Activated naive CD4-positive, alpha-beta T cell (primary cell): ENCODE measurements at places on chromosomes 5 and 9.

- no peak for DNase-seq
Measured at GRCh38 chr9:7075154-7075553, 317.4 kb downstream of the KDM4C start.

- DNase-seq, result no peak
Measured at GRCh38 chr9:81461196-81461595, 228.2 kb downstream of the TLE1 start.

DNA sequence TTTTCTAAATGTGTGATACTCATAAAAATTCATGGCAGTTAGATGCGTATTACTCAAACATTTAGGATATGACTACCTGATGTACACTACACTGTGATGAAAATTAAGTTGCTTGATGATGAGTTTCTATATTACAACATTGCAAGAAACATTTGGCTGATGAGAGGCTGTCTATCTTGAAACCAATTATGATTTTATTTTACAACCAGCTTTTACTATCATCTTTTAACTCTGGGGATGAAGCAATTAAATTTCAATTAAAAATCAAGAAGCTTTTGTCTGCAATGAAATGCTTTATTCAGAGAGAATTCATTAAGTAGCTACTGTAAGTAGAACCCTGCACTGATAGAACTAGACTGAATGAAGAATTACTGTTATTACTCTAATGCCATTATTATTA is 500.4 kb downstream of the KCTD16 start:
- no peak for DNase-seq

DNA sequence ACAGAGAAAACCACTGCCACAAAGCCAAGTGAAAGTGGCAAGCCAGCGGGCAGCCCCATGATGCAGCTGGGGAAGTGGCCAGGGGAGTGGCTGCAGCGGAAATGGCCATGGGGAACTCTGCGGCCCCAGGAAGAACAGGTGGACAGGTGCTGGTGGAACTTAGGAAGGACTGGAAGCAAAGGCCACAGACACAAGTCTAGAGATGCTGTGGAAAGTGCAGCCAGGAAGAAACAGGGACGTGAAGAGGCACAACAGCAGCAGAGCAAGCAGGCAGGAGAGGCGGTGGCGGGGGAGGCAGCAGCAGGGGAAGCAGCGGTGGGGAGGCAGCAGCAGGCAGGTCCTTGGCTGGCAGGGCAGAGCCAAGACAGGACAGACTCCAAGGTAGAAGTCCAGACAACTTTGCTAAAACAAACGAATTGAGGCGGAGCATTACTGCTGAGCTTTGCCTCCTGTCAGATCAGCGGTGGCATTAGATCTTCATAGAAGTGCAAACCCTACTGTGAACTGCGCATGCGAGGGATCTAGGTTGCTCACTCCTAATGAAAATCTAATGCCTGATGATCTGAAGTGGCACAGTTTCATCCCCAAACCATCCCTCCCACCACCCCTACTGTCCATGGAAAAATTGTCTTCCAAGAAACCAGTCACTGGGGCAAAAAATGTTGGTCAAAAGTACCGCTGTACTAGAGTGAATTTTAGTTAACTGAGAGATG is 11.8 kb downstream of the SURF6 start:
- no peak for DNase-seq

GRCh38 chr5:107395632-107396350 is 274.9 kb downstream of the EFNA5 start:
- DNase-seq, result no peak

- DNase-seq, result no peak
Measured at GRCh38 chr5:76250463-76250862, 152.6 kb upstream of the IQGAP2 start.

DNA sequence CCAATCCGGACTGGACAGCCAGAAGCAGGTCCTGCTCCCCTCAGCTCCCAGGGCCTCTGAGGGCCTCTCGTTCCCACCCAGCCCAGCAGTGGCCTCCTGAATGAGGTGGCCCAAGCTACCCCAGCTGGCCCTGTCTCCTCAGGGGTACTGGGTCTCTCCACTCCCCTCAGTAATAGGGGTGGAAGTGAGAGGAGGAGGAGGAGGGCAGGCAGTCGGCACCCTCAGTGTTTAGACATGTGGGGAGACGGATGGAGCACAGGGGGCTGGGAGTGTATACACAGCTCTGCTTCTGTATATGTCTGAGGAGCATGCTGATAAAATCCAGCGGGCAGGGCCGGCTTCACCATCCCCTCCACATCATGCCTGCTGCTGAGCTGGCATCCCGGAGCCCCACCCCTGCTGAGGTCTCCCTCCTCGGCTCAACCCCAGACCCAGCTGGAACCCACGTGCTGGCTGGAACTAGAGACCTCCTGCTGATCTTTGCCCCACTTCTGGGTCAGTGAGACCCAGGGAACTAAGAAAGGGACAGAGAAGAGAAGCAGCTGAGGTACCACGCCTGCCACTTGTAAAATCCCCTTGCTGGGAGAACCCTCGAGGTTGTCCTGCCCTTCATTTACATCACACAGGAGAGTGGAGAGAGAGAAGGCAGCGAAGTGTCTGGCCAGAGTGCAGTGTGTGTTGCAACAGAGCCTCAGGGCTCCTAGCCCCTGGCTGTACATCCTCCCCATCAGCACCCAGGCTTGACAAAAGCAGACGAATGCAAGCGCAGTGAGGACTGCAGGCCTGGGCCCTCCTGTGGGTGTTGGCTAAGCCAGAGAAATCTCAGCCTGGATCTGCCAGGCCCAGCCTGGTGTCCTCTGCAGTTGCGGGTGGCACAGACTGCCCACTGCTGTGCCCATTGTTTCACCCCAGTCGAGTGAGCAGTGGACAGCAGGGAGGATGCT is 77.5 kb downstream of the PSD2 start:
- no peak for DNase-seq

- DNase-seq, result no peak
Measured at GRCh38 chr9:72542917-72543316, 21.5 kb downstream of the TMC1 start.

GRCh38 chr5:88675708-88676636 is 207.0 kb downstream of the MEF2C start:
- DNase-seq, result no peak

DNA sequence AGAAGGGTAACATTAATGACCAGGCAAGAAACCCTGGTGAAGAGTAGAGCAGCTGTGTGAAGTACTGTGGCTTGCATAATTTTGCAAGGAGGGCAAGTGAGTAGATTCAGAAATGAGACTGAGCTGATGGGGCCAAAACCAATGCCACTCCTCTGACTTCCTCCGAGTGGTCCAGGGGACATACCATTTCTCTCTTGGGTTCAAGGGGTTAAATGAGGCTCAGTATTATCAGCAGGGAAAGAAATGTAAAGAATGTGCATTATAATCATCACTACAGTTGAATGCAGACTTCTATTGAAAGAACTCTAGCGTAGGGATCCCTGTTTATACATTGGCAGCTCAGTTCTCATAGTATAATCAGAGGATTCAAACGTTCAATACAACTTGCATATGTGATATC is 9.9 kb downstream of the POLR3G start:
- no peak for DNase-seq

GRCh38 chr5:103258368-103258956 is at the start of gene MACIR:
Gene MACIR, plus strand, starts transcription at chr5:103258763. Its CDS starts 17,157 bp downstream, at chr5:103275920.
- peak; percentile 88 for DNase-seq

- DNase-seq, result no peak
Measured at GRCh38 chr9:93287189-93287552, 103.2 kb downstream of the WNK2 start.

- DNase-seq, result no peak
Measured at GRCh38 chr5:177428574-177429217, 2.2 kb downstream of the GRK6 start.

DNA sequence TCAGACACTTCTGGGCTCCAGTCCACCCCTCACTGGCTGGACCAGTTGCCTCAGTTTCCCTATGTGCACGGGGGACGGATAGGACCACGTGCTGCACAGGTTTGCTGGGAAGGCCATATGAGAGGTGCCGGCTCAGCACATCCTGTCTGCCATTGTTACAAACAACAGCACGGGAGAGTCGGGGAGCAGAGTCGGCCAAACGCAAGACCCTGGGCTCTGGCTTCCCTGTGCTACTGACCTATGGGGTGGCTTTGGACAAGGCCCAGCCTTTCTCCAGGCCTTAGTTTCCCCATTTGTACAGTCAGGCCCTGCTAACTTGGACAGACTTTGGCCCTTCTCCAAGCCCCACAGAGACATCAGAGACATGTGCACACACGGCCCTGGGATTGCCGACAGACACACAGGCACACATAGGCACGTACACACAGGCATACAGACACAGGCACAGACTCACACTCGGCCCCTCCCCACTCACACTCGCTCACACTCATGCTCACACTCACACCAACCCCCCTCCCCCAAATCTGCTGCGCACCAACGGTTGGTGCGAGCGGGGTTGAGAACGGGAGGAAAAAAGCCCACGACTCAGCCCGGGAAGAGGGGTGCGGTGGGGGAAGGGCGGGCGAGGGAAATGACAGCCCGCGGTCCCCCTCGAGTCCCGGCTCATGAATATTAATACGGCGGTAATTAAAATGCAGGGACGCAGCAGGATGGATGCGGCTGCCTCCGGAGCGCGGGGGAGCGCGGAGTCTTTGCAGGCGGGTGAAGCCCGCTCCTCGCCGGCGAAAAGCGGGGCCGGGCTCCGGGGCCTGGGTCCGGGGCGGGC is 133.0 kb downstream of the C9orf50 start:
- peak; percentile 59 for DNase-seq

DNA sequence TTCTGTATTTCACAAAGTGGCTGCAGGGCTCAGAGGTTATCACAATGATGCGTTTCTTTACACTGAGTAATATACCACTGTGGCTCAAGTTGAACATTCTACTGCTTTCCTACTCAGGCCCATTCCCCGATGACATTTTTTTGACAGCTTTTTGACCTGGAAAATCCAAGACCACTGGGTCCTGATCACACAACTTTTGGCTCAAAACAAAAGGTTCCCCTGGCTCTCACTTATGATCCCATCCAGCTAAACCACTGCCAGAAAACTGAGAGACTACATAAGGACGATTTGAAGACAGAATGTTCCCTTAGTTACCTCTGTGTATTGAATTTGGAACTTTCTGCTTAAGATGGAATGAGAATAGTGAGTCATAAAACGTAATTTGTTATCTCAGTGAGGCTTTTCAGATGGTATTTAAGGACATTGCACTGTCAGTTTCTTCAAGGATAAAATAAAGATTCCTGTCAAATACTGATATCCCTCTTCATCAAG is 78.0 kb upstream of the FBXL7 start:
- no peak for DNase-seq

DNA sequence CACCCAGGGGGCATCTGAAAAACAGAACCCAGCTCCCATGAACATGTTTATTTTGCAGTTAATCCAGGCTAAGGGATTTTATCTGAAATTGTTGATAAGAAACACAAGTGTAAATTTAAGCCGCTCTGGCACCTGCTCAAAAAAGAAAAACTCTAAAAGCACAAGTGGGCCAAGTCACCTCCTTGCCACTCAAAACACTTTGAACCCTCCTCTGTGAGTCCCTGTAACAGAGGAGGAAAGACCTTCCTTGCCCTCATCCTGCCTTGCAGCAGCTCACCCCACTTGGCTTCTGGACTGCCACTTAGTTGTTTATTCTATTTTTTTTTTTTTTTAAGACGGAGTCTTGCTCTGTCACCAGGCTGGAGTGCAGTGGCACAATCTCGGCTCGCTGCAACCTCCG is 39.5 kb downstream of the FAM78A start:
- no peak for DNase-seq
